ENCODE measurements at places on chromosomes 12 and 14.

DNA sequence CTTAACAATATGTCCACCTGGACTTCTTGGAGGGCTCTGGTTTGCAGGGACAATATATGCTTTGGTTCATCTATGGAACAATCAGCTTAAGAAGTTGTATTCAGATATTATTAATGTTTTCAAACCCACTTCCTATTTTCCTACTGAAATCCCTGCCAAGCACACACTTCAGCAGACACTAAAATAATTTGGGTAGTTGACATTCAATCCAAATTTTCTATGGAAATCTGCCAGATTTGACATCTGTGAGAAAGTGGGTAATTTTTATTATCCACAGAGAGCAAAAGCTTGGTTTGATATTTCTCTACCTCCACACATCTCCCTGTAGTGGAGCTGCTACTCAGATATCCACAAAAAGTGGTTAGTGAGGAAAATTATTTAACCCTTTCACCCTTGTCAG lies 378.8 kb upstream of the SOX5 start:
- DNase-seq = no peak

DNA sequence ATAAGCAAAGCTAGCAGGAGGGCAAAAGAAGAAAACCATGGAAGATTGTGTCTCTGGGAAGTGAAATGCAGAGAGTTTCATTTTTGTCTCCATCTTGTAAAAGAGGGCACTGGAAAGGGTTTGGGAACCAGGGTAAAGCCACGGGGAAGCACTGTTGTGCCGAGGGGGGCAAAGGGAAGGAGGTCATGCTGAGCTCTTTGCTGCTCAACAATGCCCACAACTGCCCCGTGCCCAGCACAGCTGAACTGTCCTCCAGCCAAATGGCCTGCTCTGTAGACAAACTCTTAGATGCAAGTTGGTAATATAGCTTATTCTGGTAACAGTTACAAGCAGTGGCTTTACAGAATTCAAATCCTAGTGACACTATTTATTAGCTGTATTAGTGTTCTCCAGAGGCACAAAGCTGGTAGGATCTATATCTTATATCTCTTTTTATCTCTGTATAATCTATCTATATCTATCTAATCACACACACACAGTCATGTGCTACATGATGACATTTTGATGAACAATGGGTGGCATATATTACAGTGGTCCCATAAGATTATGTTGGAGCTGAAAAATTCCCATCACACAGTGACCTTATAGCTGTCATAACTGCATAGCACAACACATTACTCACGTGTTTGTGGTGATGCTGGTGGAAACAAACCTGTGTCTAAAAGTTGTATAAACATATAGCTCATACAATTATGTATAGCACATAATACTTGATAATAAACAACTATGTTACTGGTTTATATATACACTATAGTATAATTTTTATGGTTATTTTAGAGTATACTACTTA lies 203.4 kb upstream of the DDHD1 start:
- DNase-seq = no peak

DNA sequence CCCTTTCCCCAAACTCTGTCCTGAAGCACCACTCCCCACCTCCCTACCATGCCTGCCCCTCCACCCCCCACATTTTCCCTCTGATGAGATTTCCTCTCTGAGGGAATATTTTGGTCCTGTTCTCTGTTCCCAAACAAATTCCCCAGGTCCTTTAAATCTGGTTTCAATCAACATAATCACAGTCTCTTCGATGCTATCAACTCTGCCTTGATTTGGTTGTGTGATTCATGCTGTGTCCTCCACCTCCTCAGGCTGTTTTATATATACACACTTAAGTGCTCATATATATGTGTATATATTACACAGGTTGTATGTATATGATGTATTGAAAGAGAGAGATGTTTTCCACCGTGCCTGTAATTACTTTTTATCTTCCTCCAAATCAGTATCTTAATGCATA lies 36.0 kb downstream of the NTF3 start:
- no peak for DNase-seq

DNA sequence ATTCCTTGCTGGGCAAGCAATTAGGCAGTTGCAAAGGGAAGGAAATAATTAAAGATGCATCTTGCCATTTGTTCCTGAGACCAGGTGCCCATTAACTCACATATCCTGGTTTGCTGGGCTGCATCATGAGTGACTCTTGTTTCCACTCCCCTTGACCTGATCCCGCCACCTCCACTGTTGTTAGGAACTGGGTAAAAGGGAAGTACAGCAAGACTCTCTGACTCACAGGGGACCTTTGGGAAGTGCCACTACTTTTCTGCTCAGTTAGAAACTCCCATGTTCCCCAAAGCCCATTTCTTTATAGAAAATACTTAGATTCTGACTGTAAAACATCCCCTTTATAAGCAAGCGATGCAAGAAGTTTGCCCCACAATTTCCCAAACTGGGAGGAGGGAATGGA lies 186.0 kb upstream of the BCL2L14 start:
- no peak for DNase-seq

GRCh38 chr12:88063375-88063774 lies 34.2 kb upstream of the C12orf50 start:
- no peak for DNase-seq

- DNase-seq = peak; percentile 78
These were observed 209.6 kb upstream of the KRR1 start for GRCh38 chr12:75720812-75721641.

GRCh38 chr12:101115326-101115725 lies 94.7 kb downstream of the SLC5A8 start:
- DNase-seq = no peak

GRCh38 chr14:66395300-66395699 lies 90.9 kb upstream of the CCDC196 start:
- no peak for DNase-seq

All from cerebellar cortex (tissue), 1 donor.